ENCODE measurements at places on chromosomes 1 and 21.

DNA sequence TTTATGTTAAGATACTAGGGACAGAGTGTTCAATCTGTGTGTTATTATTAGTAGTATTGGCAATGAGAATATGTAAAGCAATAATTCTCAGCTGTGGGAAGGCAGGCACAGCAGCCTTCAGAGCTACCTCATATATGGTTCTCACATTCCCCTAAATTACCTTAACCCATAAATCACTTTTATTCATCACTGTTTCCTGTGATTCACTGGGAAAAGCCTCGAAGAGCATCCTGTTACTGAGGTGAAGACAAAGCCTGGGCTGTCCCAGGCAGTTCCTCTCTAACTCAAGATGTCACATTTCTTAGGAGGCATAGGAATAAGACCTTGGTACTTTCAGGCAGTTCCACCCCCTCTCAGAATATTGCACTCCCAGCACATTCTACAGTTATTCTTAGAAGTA is 965.7 kb downstream of the NCAM2 start:
- no peak for DNase-seq

DNA sequence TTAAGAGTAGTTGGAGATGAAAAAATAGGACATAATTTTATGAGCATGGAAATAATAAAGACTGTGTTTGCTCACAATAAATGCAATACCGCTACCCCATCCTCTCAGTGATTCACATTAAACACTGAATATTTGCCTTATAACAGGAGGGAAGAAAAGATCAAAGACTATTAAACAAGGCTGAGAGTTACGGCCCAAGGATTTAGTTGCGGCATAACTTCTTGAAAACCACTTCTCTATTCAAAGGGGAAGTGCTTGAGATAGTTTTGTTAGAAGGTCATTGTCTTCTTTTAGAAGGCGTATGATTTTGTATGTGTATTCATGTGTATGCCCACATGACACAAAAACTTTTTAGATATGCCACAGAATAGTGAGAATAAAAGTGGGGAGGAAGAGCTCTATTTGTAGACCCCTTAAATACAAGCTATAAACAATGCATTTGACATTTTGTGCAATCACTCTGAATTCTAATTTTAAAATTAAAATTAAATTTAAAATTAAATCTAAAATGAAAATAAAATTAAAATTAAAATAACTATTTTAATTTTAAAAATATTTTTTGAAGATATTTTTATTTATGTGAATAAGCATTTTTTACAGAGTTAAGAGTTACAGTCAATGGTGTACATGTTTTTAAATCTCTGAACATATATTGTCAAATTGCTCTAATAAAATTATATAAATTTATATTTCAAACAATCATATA is 986.6 kb upstream of the ADAMTS5 start:
- DNase-seq: no peak

GRCh38 chr1:158121604-158122254 is 59.0 kb upstream of the CD1D start:
- no peak for DNase-seq

DNA sequence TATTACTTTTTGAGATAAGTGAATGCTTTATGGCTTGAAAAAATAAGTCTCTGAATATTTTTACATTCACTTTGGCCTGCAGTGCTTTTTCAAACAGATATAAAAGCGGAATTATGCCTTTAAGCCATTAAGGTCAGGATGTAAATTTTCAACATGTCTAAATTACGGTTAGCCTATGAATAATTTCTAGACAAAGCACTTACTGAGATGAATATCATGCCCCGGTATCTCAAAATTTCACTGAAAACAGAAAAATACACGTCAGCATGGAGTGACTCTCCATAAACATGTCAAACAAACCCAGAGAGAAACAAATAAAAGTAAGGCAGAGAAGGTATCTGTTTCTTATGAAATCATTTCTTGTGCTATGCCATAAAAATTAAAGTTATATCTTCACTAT is 853.9 kb downstream of the KCNT2 start:
- DNase-seq: no peak

DNA sequence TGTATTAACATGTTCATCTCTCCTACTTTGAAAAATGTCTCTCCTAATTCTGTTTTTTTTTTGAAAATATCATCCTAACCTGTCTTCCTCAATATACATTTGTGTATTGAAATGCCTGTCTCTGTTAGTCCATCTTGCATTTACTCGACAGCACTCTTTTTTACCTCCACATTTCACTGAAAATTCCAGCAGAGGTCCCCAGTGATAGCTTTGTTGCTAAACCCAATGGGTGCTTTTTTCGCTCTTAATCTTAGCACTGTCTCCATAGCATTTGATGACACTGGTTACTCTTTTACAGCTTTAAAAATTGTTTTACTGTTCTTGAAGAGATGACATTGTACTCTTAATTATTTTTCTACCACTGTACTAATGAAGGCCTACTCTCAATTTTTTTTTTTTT is 10.8 kb downstream of the OSBPL9 start:
- no peak for DNase-seq

- no peak for DNase-seq
These were observed 1.0 kb upstream of the NADK start for GRCh38 chr1:1779320-1779675.

- no peak for DNase-seq
These were observed 39.7 kb downstream of the MRAP start for GRCh38 chr21:32338209-32338921.

- no peak for DNase-seq
These were observed 118.3 kb downstream of the NUF2 start for GRCh38 chr1:163440090-163440489.

GRCh38 chr1:23980728-23981070 is 572 bp upstream of the SRSF10 start:
- no peak for DNase-seq

GRCh38 chr1:147822292-147822691 is 61.9 kb upstream of the GJA5 start:
- no peak for DNase-seq

DNA sequence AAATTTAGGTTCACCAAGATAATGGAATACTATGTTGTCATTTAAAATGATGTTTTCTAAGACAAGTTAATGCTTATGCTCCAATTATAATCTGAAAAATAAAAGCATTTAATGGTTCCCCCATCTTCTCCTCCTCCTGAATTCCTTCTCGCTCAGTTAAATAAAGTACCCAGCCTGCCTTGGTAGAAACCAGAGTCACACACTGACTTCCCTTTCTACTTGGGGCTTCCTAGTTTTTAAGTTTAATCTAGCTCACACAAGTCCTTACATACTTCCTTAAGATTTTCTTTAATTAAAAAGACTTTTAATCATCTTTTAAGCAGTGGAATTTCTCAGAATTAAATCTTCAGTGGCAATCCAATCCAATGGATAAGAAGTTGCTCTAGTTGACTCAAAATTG is 32.9 kb downstream of the CD58 start:
- no peak for DNase-seq

GRCh38 chr1:241317676-241318075 is 39.3 kb downstream of the RGS7 start:
- no peak for DNase-seq

DNA sequence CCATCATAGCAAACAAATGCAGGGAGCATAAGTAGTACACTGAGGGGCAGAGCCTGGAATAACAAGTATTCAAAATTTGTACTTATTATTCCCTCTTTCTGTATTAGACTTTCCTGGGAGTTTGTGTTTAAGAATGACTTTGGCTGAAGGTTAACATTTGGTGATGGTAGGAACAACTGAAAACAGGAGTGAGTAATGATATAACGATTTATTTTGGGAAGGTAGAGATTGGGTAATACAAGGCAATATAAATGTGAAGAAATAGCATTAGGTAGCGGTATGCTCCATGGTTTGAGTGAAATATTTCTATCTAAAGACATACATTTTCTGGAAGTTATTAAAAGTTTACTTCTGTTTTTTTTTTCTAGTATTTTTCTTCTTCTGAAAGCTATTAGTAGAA is 18.5 kb upstream of the C1orf21 start:
- no peak for DNase-seq

DNA sequence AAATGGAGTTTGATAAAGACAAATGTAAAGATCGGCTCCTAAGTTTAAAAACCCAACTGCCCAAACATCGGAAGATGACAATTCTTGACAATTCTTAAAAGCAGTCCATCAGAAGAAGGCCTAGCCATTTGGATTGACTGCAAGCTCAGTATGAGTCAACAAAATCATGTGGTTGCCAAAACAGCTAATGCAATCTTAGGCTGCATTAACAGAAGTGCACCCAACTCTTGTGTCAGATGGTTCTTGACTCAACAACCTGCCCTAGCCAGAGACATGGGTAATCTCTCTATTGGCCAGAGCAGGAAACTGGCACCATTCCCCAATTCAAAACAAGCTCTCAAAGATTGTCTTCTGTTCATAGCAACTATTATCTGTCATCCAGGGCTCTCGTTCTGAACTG is 9.9 kb upstream of the NCF2 start:
- no peak for DNase-seq

DNA sequence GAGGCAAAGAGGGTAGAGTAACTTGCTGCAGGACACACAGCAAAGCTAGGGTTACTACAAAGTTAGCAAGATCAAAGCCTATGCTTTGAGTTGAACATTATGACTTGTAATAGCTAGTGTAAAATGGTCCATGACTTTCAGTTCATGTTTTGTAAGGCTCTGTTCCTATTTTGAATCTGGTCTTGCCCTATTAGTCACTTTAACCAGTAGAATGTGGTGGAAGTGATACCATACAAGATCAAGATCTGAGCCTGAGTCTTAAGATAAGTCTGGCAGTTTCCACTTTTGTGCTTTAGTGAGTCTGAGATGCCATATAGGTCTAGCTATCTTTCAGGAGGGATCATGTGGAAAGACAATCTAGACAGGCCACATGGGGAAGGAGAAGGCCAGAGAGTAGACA is 282.1 kb upstream of the BRINP3 start:
- DNase-seq: no peak

DNA sequence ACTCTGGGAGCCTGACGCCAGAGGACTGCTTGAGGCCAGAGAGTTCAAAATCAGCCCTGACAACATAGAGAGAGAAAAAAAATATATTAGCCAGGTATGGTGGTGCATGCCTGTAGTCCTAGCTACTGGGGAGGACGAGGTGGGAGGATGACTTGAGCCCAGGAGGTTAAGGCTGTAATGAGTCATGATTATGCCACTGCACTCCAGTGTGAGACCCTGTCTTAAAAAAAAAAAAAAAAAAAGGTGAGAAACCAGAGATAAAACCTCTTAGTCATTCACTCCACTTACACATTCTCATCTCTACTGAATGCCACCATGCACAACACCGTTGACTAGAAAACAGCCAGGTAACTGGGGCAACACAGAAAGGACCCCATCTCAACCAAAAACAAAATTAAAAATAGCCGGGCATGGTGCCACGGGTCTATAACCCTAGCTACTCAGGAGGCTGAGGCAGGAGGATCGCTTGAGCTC is 178.1 kb downstream of the SLC45A1 start:
- no peak for DNase-seq

DNA sequence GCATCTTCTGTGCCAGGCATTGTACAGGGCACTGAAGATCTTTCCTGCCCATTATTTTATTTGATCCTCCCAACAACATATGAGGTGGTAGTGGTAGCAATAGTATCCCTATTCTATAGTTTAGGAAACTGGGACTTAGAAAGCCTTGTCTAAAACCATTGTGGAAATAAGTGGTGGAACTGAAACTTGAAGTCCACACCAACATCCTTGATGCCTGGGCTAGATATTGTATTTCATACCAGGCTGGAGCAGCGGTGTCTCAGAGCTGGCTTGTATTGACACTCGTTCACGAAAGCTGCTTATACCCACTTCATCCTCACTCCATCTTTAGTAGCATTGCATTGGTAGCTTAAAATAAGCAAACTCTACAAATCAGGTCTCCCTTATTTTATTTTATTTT is 9.7 kb upstream of the CTSS start:
- no peak for DNase-seq

- no peak for DNase-seq
These were observed 57.3 kb downstream of the JAK1 start for GRCh38 chr1:64909031-64909430.

GRCh38 chr1:8430476-8430875 is 112.6 kb downstream of the SLC45A1 start:
- no peak for DNase-seq
